ENCODE measurements at places on chromosomes 5 and 9. TPM values are rescaled to one million over a fixed set of nuclear protein-coding genes. Genes with fewer than 3 reads are reported as not detected.
A peak's percentile ranks its signal among the peaks of the same experiment; 100 is the strongest.

Gene GABRA1
- not detected for total RNA-seq

GRCh38 chr9:34984049-34984448, 5.5 kb upstream of the DNAJB5 start:
- no peaks in the 10 kb centered on the region for H3K36me3 ChIP-seq
- H3K27me3 ChIP-seq = no peaks in the 10 kb centered on the region
- peaks cover 8% of the 10 kb centered on the region for H3K4me1 ChIP-seq
- H3K4me3 ChIP-seq = no peak overlapping the region
- no peak overlapping the region for H3K27ac ChIP-seq

DNA sequence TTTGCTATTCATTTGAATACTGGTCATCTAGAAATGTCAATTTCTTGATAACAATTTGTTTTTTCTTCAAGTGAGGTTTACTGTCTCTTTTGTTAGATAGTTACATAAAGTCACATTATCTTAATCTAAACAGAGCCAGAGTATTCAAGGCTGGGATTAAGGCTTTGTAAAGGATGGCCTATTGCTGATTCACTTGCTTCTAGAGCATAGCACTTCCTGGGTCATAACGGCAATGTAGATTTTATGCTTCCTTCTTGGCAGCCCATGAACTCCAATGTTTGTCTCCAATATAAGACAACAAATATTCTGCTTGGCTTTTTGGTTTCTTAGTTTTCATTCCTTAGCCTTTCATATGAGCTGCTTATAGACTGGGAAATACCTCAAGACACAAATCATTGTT, 2007.9 kb upstream of the CDH6 start:
- no peaks in the 10 kb centered on the region for H3K4me1 ChIP-seq
- H3K27ac ChIP-seq = no peak overlapping the region
- no peak for DNase-seq
- no peaks in the 10 kb centered on the region for H3K36me3 ChIP-seq
- H3K4me3 ChIP-seq = no peak overlapping the region
- H3K27me3 ChIP-seq = no peaks in the 10 kb centered on the region

GRCh38 chr9:70413464-70413798, 1.0 kb downstream of the KLF9 start:
- no peak for DNase-seq
- H3K4me3 ChIP-seq = peak overlapping the region; percentile 67
- peak overlapping the region; percentile 100 for H3K27ac ChIP-seq
- H3K4me1 ChIP-seq = peaks cover 53% of the 10 kb centered on the region

- no peak for DNase-seq
- no peaks in the 10 kb centered on the region for H3K27me3 ChIP-seq
- H3K4me1 ChIP-seq = no peaks in the 10 kb centered on the region
- no peak overlapping the region for H3K4me3 ChIP-seq
- H3K36me3 ChIP-seq = no peaks in the 10 kb centered on the region
- no peak overlapping the region for H3K27ac ChIP-seq
Observed at GRCh38 chr5:9766581-9766980, 136.4 kb upstream of the TAS2R1 start.

Gene RHOBTB3
- 196 TPM for total RNA-seq

DNA sequence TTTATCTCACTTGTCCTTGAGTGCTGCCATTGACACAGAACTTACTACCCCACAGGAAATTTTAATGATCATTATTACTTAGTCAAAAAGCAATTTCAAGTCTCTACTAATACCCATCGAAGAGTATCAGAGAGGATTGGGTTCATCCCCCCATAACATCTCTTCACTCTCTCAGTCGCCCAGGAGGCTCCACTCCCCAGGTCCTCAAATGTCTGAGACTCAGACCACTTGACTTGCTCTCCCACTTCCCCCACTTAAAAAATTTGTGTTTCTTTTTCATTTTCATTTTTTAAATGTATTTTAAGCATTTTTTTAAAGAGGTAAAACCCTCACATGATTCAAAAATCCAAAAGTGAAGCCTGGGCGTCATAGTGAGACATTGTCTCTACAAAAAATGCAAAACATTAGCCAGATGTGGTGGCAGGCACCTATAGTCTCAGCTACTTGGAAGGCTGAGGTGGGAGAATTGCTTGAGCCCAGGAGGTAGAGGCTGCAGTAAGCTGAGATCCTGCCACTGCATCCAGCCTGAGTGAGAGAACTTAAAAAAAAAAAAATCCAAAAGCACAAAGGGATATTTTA, 56.8 kb upstream of the TRAF1 start:
- no peaks in the 10 kb centered on the region for H3K27me3 ChIP-seq
- H3K4me3 ChIP-seq = no peak overlapping the region
- no peak overlapping the region for H3K27ac ChIP-seq
- no peak for DNase-seq
- H3K36me3 ChIP-seq = no peaks in the 10 kb centered on the region

- DNase-seq = no peak
- no peaks in the 10 kb centered on the region for H3K27me3 ChIP-seq
- no peaks in the 10 kb centered on the region for H3K4me1 ChIP-seq
- no peak overlapping the region for H3K4me3 ChIP-seq
- no peaks in the 10 kb centered on the region for H3K36me3 ChIP-seq
- H3K27ac ChIP-seq = no peak overlapping the region
Observed at GRCh38 chr9:98763986-98764745, 32.2 kb downstream of the ANKS6 start.

Gene PKD2L2
- not detected for total RNA-seq

GRCh38 chr9:86078731-86079130, 20.6 kb downstream of the GOLM1 start:
- H3K27ac ChIP-seq = no peak overlapping the region
- no peak for DNase-seq
- H3K4me3 ChIP-seq = no peak overlapping the region
- H3K4me1 ChIP-seq = peaks cover 20% of the 10 kb centered on the region

GRCh38 chr9:87722393-87723088, 3.4 kb upstream of the CTSL start:
- H3K4me3 ChIP-seq = no peak overlapping the region
- DNase-seq = no peak
- no peaks in the 10 kb centered on the region for H3K27me3 ChIP-seq
- peaks cover 16% of the 10 kb centered on the region for H3K4me1 ChIP-seq
- H3K27ac ChIP-seq = no peak overlapping the region

Gene OR1J4
- total RNA-seq = not detected

DNA sequence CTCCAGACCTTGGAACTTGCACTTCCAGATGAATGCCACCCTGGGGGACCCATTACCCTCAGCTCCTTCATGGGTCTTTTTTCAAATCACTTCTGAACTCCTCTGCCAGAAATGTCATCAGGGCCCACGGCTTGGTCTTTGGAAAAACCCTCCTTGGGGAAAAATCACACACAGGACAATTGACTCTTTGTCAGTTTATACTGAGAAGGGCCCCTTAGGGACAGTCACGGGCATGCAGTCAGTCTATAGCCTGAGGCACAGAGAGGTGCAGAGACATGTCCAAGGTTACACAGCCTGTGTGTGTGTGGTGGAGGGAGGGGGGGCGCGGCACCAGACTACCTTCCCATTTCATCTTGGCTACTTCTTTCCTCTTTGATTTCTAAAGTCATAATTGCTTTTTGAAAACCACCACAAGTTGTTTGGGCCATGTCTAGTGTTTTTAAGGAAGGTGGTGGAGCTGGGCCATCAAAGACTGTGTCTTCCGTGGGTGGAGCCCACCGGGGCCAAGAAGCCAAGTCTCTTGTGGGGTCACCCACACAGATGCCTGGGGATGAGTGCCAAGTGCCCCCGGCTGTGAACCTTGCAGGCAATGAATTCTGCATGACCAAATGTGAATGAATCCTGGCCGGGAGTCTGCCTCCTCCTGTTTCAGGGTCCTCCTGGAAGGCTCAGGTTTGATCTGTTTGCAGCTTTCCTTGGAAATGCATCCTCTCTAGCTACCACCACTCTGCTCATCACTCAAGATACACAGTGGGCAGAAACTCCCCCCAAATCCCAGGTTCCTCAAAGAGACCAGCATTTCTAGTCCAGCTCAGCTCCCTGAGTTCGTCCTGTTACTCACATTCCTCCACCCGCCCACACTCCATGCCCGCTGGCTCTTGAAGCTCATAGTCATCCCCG, 200.1 kb upstream of the TBC1D2 start:
- H3K27ac ChIP-seq = no peak overlapping the region
- H3K36me3 ChIP-seq = no peaks in the 10 kb centered on the region
- H3K27me3 ChIP-seq = no peaks in the 10 kb centered on the region
- no peak for DNase-seq
- H3K4me3 ChIP-seq = no peak overlapping the region

Gene TAF1L
- total RNA-seq = not detected

DNA sequence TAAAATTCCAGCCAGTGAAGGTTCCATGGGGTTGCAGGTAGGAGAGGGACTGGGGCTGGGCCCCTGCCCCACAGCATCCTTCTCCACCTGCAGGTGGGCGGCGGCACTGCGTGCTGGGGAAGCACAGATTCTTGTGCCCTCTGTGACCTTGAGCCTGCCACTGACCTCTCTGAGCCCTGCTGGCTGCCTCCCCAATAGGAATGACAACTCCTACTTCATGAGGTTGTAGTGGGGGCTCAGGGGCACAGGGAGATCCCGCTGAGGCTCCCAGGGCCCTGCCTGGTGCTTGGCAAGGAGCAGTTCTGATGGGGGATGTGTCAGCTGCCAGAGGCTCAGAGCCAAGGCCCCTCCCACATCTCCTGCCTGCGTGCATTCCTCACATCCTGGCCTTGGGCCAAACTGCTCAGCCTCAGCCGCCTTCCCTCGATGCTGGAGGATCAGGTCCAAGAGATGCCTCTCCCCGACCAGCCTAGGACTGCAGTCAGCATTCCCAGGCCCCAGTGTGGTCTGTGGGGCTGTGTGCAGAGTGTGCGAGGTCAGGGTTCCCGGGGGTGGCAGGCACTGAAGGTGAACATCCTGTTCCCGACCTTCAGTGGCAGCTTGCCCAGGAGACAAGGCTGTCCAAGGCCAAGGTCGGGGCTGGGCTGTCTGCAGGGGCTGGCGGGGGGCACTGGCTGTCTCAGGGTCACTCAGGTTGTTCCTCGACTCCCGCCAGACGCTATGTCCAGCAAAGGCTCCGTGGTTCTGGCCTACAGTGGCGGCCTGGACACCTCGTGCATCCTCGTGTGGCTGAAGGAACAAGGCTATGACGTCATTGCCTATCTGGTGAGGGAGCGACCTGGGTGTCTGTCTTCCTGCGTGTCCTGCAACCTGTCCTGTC, 7.0 kb downstream of the ASS1 start:
- H3K36me3 ChIP-seq = no peaks in the 10 kb centered on the region
- DNase-seq = peak; percentile 88
- no peaks in the 10 kb centered on the region for H3K27me3 ChIP-seq
- peak overlapping the region; percentile 79 for H3K27ac ChIP-seq
- no peak overlapping the region for H3K4me3 ChIP-seq

Gene DBH
- not detected for total RNA-seq

Gene PDZD2
- 3.9 TPM for total RNA-seq

DNA sequence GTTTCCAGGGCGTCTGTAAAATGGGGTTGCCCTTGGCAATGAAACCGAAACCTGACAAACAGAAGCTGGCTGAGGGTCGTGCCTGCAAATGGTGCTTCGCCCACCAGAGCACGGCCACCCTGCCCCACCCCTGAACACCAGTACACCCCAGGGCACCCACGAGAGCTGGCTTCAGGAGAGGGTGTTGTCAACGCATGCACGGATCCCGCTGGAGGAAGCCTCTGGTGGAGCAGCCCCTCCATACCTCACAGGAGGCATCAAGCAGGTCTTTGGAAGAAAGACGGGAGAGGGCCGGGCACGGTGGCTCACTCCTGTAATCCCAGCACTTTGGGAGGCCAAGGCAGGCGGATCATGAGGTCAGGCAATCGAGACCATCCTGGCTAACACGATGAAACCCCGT, 8.6 kb downstream of the SLC6A3 start:
- no peak overlapping the region for H3K4me3 ChIP-seq
- no peaks in the 10 kb centered on the region for H3K36me3 ChIP-seq
- H3K27me3 ChIP-seq = no peaks in the 10 kb centered on the region
- no peaks in the 10 kb centered on the region for H3K4me1 ChIP-seq
- H3K27ac ChIP-seq = no peak overlapping the region

- no peaks in the 10 kb centered on the region for H3K27me3 ChIP-seq
- H3K36me3 ChIP-seq = no peaks in the 10 kb centered on the region
- no peak overlapping the region for H3K4me3 ChIP-seq
- H3K27ac ChIP-seq = peak overlapping the region; percentile 58
Observed at GRCh38 chr5:137888466-137888862, 793 bp upstream of the PKD2L2 start.

Gene IL13
- not detected for total RNA-seq

- H3K27me3 ChIP-seq = no peaks in the 10 kb centered on the region
- H3K4me1 ChIP-seq = peaks cover 22% of the 10 kb centered on the region
- no peak overlapping the region for H3K4me3 ChIP-seq
- no peak overlapping the region for H3K27ac ChIP-seq
- DNase-seq = peak; percentile 67
Observed at GRCh38 chr9:34500623-34501267, 22.0 kb downstream of the ENHO start.

Measured in body of pancreas (tissue), 4 donors.